Activated T-cell treated with anti-CD3 and anti-CD28 coated beads, Interleukin-2, amount 50 U/mL, for 48 hours (primary cell): ENCODE measurements at places on chromosomes 5 and 9.

GRCh38 chr9:124880501-124880900 lies 18.6 kb downstream of the ARPC5L start:
- no peak for DNase-seq

DNA sequence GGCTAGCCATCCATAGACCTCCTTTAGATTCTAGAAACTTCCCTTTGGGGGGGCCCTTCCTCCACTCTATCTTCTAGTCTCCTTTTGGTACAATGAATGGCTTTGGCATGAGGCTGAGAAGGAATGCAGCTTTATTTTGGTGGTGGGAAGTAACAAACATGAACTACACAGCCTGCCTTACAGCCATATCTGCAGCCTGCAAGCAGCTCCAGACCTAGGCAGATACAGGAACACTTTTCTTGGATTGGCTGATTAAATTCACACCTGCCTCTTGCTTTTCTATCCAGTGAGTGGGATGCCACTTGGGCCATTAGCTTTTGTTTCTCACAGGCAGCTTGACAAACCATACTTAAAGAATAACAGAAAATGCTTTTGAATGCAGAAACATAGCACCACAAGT lies 28.2 kb downstream of the NR6A1 start:
- no peak for DNase-seq

- no peak for DNase-seq
These were observed 310.2 kb downstream of the AGTPBP1 start for GRCh38 chr9:85431339-85432102.

DNA sequence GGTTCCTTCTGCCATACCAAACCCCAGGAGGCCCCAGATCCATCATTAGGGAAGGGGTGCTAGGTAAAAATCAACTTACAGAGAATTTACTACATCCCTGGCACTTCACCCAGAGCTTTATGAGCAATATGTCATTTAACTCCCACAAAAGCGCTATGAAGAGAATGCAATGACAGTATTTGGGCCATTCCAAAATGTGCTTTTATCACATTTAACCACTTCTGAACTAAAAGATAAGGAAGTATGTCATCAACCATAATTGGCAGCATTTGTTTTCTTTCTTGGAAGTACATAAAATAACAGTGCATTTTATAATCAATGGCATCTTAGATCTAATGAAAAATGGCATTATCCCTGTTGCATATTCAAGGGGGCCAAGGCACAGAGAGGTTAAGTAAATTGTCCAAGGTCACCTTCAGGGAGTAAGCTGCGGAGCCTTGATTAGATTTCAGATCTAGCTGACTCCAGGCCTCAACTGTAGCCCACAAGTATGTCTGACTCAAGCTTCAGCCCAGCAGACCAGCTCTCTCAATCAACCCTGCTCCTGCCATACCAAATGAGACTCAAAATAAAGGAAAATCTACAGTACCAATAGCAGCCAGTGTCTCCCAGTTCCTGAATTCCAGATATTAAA lies 16.5 kb downstream of the SH3TC2 start:
- no peak for DNase-seq

DNA sequence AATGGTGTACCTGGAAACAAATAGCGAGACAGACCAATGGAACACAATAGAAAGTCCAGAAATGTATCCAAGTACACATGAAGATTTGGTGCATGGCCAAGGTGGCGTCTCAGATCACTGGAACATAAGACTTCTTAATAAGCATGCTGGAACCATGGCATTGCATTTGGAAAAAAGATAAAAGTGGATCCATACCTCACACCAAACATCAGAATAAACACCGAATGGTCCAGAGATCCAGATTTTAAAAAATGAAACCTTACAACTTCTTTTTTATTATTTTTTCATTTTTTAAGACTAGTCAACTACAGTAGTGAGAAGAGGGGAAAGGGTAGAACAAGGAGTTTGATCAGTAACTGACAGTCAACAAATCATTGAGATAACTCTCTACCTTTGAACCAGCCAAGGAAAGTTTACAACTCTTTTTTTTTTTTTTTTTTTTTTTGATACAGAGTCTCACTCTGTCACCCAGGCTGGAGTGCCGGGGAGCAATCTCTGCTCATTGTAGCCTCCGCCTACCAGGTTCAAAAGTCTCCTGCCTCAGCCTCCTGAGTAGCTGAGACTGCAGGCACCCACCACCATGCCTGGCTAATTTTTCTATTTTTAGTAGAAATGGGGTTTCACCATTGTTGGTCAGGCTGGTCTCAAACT lies 8.8 kb upstream of the DUSP1 start:
- no peak for DNase-seq

GRCh38 chr5:31952067-31952466 lies 222.1 kb downstream of the GOLPH3 start:
- no peak for DNase-seq

DNA sequence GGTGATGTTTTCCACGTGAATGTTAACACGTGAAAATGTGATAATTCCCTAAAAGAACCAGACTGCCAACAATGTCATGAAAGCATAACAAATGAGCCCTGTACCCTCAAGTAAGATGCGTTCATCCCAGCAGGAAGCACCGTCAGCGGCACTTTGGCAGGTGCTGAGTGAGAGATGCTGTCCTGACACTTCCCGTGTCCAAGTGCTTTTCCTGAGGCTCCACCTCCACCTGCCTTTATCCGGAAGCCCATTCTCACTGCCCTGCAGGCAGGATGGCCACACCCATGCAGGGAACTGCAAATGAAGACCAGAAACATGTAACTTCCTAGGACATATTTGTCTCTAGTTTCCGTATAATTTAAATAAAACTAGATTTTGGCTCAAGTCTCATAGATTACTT lies 238.0 kb upstream of the IRX2 start:
- DNase-seq = no peak

DNA sequence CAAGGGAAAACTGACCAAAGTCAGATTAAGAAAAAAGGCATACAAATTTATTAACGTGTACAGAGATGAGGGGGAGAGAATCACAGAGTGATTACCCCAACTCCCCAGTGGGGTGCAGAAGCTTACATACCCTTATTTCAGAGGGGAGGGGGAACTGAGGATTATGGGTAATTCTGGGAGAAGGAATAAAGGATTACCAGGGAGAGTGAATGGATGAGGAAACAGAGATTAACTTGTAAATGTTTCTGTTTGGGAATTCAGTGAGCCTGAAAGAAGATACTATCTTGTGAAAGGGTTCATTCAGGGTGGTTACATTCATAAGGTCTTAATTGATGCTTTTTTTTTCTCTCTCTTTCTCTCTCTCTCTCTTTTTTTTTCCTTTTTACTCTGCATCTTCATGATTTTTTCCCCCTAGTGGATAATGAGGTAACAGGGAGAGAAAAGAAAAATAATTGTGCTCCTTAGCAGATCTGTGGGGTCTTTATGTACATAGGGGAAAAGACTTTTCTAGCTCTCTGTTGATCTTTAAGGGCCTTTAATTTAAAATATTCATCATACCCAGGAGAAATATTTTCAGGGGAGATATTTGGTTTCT lies 49.4 kb downstream of the TARS1 start:
- DNase-seq = no peak
